ENCODE measurements at places on chromosomes 6 and 20. TPM values are rescaled to one million over a fixed set of nuclear protein-coding genes. Genes with fewer than 3 reads are reported as not detected.

The CNR1 gene
- not detected for total RNA-seq

The POU5F1 gene
- 1.0 TPM for total RNA-seq

The XKR7 gene
- total RNA-seq = not detected

The CHD6 gene
- total RNA-seq = 28.2 TPM

The TRIM15 gene
- total RNA-seq = not detected

The MOG gene
- not detected for total RNA-seq

The HECA gene
- 23.8 TPM for total RNA-seq

The CD24 gene
- 397 TPM for total RNA-seq

The PBOV1 gene
- total RNA-seq = not detected

The BPIFB4 gene
- not detected for total RNA-seq

The TPBG gene
- 128 TPM for total RNA-seq

- no peak for DNase-seq
Observed at GRCh38 chr6:82711105-82711827, 347.6 kb downstream of the TPBG start.

GRCh38 chr6:43903739-43904290 lies 133.8 kb downstream of the VEGFA start:
- no peak for DNase-seq

- peak; percentile 97 for DNase-seq
Observed at GRCh38 chr6:37242429-37243052, 15.0 kb upstream of the TBC1D22B start.

DNA sequence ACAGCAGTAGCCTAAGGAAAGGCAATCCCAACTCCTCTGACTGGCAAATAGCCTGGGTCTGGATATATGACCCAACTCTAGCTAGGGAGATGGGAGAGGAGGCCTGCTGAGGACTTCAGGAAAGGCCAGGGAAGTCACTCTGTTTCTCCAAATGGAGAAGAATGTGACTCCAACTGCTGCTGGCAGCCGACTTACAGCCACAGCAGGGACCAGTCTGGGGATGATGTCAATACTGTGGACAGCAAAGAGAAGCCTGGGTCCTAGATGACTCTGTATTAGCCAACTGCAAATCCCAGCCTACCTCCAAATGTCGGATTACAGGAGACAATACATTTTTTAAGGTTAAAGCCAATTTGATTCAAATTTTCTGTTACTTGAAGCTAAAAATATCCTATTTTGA lies 232.6 kb downstream of the FOXC1 start:
- no peak for DNase-seq

GRCh38 chr6:163655217-163656121 lies 241.0 kb downstream of the QKI start:
- no peak for DNase-seq

DNA sequence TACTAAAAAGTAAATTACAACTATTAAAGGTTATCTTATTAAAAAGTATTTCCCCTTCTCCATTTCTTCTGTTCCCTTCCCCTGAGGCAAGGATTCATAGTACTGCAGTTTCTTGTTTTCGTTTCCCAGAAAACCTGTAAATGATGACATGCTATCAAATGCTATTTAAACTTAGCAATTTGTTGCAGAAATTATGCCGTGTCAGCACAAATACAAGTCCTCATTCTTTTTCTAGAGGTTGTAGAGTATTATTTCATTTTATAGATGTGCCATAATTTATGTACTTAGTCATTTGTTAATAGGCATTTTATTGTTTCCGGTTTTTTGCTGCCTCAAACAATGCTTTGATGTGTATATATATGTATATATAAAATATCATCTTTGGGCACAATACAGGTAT lies 268.4 kb downstream of the PLCB1 start:
- DNase-seq = no peak

- DNase-seq = no peak
Observed at GRCh38 chr20:63483834-63484233, 11.4 kb upstream of the KCNQ2 start.

GRCh38 chr20:48629069-48629959 lies 198.5 kb downstream of the PREX1 start:
- no peak for DNase-seq

GRCh38 chr20:11368499-11368898 lies 549.2 kb upstream of the BTBD3 start:
- DNase-seq = no peak

DNA sequence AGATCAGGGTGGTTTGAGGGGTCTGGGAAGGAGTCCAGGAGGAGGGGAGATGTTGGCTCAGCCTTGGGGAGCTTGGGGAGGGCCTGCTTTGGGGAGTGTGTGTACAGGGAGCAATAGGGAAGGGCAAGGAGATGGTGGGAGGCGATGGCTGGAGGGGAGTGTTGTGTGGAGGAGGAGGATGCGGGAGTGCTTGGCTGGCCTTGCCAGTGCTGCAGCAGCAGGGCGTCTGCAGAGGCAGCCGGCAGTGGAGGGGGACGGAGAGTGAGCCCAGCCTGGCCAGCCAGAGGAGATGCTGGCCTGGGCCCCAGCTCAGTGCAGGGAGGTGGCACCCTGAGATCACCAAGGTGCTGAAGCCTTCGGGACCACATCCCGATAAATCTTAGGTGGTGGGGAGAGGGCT lies 3.9 kb downstream of the IP6K3 start:
- no peak for DNase-seq

- no peak for DNase-seq
Observed at GRCh38 chr6:127900935-127901334, at the start of gene THEMIS. Gene THEMIS, minus strand, starts transcription at chr6:127901058. Its CDS starts 126 bp downstream, at chr6:127900932.

GRCh38 chr6:93644611-93645010 lies 225.3 kb upstream of the EPHA7 start:
- no peak for DNase-seq

DNA sequence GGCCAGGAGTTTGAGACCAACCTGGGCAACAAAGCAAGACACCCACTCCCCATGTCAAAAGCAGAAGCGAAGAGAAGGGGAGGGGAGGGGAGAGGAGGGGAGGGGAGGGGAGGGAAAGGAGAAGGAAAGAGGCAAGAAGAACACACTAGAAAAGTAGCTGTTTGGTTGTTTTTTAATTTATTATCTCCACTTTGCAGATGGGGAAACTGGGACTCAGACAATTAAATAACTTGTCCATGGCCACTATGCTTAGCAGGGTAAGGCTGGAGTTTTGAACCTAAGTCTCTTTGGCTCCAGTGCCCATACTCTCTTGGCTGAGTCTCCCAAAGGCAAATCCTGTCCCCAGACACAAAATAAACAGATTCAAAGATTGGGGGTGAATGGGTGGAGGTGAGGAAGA lies 12.4 kb upstream of the GHRH start:
- no peak for DNase-seq

- no peak for DNase-seq
Observed at GRCh38 chr6:145532361-145532760, 203.0 kb downstream of the EPM2A start.

DNA sequence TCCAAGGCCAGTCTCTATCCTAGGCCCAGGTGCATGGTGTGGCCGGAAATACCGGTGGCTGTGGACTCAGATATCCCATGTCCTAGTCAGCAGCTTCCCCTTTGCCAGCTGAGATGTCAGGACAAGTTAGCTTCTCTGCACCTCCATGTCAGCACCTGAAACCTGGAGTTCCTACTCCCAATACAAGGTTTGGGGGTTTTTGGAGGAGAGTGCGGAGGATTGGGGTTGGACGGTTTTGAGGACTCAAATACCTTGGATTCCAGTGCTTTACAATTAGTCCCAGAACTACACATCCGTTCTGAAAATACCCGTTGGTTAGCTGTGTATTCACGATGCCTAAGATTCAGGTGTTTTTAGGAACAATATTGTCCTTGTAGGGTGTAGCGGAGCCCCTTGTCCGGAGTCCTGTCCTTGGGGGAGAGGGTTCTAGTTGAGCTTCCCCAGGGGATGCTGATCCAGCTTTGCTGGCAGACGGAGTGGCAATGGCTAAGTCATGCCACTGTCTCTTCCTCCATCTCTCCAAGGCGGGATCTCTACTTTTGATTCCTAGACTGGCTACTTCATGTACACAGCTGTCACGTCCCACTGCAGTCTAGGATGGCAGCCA lies 45.0 kb downstream of the ADNP start:
- DNase-seq = peak; percentile 15

DNA sequence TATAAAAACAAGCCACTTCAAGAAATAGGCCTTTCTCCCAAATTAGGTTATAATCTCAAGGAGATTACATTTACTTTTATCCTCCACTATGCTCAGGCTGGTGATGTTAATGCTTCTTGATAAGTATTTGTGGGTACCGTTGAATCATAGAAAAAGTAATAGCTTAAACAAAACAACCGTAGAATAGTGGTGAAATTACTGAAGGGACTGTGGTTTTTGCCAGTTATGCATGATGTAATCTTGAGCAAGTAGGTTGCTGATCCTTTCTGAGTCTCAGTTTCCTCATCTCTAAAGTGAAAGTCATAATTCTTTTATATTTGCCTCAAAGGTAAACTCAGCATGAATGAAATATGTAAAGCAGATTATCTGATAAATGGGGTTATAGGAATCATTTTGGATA lies 187.3 kb upstream of the JAG1 start:
- DNase-seq = peak; percentile 82

- DNase-seq = peak; percentile 35
Observed at GRCh38 chr6:144662812-144663365, 377.8 kb downstream of the UTRN start.

- DNase-seq = no peak
Observed at GRCh38 chr20:47778398-47779354, 6.6 kb downstream of the SULF2 start.

DNA sequence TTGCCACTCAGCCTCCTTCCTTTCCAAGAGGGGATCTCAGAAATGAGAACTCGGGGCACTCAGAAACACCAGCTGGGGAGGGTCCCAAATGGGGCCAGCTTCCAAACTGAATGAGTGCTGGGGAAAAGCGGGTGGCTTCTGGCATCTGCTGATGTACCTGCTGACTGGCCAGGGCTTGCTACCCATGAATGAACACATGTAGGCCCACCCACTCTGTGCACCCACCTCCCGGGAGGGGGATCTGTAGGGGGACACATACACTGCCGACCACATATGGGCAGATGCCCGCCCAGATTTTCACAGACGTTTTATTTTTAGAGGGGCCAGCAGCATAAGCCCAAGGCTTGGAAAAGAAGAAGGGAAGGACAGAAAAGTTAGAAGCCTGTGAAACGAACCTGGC lies 231.9 kb upstream of the RNF24 start:
- DNase-seq = no peak

GRCh38 chr6:160124605-160125004 lies 3.0 kb downstream of the SLC22A1 start:
- no peak for DNase-seq

DNA sequence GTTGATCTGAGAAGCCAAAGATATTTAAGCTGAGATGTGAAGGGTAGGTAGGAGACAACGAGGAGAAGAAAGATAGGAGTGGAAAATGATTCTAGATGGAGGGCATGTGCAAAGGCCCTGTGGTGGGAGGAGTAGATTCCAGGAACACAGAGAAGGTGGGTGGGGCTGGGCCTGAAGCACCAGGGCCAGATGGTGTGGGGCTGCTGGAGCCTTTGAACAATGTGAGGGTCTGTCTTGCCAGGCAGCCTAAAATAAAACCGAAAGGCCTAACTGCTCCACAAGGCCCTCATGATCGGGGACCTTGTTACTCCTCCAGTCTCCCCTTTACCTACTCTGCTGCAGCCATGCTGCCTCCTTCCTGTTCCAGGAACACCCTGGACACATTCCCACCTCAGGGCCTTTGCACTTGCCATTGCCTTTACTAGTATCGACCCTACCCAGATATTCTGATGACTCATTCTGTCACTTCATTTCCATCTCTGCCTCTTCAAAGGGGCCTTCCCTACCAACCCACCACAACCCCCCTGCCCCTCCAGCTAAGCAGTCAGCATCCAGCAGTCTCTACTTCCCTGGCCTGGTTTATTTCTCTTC lies 20.0 kb downstream of the FAM110A start:
- DNase-seq = no peak

DNA sequence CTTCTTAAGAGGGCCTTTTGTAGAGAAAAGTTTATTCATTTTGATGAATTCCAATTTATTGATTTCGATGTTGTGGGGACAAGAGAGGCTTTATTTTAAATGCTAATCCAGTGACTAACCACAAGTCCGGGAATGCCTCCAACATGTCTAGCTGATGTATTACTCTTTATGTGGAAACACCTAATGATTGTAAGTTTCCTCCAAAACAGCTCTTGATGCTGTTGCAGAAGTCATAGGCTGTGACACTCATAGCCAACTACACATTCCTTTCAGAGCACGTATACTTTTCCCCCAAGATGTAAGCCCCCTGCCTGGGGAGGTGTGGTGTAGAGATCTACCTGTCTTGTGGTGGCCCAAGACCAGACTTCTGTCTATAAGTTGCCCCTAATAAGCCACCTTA lies 61.3 kb upstream of the RNF24 start:
- DNase-seq = peak; percentile 80

DNA sequence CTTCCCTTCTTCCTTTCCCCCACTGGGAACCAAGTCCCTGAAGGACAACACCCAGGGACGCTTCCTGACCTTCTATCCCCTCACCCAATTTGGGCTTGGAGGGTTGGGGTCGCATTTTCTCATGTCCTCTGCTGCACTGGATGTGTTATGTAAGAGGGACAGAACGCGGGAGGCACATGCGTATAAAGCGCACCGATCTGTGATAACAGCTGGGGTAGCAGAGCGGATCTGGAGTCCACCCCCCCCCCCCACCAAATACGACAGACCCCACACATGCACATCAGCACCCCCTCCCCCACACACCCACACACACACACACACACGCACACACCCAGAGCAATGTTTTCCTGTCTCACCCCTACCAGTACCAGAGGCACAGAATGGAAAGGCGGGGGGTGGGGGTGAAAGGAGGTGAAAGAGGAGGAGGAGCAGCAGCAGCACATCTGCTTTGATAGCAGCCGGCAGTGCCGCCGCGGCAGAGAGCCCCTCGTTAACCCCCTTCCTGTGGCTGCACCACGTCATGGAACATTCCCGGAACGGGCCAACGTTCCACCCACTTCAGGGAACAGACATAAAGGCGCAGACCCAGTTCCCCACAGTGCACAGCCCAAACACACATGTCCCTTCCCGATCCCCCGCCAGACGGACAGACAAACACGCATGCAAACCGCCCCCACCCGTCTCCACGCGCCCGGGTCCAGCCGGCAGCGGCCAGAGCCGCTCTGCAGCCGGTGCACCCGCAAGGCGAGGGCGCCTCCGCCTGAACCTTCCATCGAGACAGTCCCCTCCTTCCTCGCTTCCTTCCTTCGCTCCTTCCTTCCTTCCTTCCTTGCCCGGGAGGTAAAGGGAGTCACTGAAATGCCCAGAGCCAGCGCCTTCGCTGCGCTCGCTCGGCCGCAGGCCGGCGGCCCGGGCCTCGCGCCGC lies 590 bp downstream of the HIVEP2 start:
- DNase-seq = peak; percentile 78

- peak; percentile 83 for DNase-seq
Observed at GRCh38 chr6:132063738-132064137, 112.6 kb upstream of the CCN2 start.

DNA sequence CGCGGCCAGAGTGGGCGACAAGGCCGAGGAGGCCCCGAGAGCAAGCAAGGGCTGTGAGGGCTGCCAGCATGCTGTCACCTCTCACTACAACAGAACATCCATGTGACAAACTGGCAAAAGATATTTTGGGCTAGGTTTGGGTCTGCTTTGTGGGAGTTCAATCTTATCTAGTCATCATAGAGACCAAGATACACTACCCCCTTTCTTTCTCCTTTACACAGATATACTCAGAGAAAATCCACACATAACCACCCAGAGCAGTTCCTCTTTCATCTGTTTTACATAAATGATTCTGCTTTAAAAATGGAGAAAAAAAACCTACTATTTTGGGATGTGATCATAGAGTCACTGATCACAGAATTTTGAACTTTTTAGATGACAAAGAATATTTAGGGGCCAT lies 16.8 kb downstream of the SOX4 start:
- no peak for DNase-seq

GRCh38 chr20:35627121-35627520 lies 11.5 kb downstream of the SPAG4 start:
- no peak for DNase-seq

Data from mammary epithelial cell (primary cell).